Hepatocyte (in vitro differentiated cells): ENCODE measurements at places on chromosomes 7 and 10. TPM values are rescaled to one million over a fixed set of nuclear protein-coding genes. Genes with fewer than 3 reads are reported as not detected.

- DNase-seq = no peak
Measured at GRCh38 chr7:156059369-156059768, 247.1 kb upstream of the SHH start.

GRCh38 chr7:112143582-112143981, 62.6 kb downstream of the DOCK4 start:
- DNase-seq = no peak

GRCh38 chr10:24453404-24453830, 244.5 kb downstream of the KIAA1217 start:
- no peak for DNase-seq

GRCh38 chr10:86753638-86754434, 2.6 kb upstream of the BMPR1A start:
- peak; percentile 22 for DNase-seq

DNA sequence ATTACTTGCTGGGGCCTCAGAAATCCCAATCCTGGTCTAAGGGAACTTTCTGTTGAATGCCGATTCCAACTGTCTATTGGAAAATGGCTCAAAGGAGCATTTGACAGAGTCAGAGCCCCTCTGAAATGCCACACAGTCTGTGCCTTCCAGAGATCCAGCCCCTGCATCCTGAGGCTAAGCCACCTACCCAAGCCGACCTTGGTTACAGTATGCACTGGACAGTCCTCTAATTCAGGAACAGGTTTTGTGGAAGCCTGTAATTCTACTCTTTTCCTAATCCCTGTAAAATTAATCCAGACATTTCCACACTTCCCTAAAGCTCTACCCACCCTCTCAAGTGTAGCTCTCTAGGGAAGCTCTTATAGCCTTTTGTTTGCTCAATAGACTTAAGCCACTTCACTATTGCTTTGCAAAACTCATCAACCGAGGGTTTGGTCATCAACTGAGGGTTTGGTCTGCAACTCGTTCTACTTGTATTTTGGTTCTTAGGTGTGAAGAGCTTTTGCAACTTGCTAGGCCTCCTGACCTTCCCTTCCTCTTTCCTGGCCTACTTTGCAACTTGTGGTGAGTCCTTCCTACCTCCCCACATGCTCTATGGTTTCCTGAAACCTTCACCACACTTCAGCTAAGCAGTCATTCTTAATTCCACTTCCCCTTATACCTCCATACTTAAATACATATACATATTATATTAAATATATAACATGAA, 364.8 kb downstream of the SFMBT2 start:
- DNase-seq = no peak

- DNase-seq = no peak
Measured at GRCh38 chr7:132197772-132198171, 378.5 kb downstream of the PLXNA4 start.

DNA sequence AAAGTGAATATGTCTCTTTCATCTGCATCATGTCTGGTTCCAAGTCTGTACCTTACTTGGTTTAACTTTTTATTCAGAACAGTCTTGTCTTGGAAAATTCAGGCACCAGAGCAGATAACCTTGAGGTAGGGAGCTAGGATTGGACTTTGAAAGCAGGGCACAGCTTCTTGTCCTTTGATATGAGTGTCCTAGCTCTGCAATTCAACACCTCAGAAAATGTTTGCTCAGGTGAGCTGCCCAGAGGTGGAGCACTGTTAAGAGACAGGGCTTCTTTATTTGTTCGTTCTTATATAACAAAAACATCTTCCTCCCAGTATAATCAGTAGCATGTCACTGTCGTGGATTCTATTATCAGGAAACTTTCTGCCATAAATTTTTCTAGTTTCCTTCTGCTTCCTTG, 118.3 kb downstream of the LRRC4 start:
- DNase-seq = peak; percentile 46

DNA sequence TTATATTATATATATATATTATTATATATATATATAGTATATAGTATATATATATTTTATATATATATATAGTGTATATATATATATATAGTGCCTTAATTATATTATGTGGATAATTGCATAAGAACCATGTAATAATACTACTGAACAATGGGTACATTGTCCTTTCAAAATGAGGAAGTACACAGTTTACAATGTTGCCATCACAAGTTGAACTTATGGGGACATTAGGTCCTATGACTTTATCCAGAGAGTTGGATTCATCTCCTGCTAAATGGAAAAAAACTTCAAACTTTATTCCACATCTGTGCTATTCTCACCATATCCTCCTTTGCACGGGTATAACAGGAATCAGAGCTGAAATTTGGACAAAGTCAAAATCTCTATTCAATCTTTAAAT, 105.0 kb upstream of the AGR3 start:
- DNase-seq = no peak

GRCh38 chr7:157347217-157347904, 10.6 kb downstream of the DNAJB6 start:
- DNase-seq = peak; percentile 34

SEMA3A gene
- 64.6 and 72.3 TPM in 2 replicates for total RNA-seq

LIPF gene
- total RNA-seq = 0.12 and 1.1 TPM in 2 replicates

LIPM gene
- not detected in 2 replicates for total RNA-seq
